Amniotic stem cell (primary cell): ENCODE measurements at places on chromosomes 1 and 21.
A peak's percentile ranks its signal among the peaks of the same experiment; 100 is the strongest.

DNA sequence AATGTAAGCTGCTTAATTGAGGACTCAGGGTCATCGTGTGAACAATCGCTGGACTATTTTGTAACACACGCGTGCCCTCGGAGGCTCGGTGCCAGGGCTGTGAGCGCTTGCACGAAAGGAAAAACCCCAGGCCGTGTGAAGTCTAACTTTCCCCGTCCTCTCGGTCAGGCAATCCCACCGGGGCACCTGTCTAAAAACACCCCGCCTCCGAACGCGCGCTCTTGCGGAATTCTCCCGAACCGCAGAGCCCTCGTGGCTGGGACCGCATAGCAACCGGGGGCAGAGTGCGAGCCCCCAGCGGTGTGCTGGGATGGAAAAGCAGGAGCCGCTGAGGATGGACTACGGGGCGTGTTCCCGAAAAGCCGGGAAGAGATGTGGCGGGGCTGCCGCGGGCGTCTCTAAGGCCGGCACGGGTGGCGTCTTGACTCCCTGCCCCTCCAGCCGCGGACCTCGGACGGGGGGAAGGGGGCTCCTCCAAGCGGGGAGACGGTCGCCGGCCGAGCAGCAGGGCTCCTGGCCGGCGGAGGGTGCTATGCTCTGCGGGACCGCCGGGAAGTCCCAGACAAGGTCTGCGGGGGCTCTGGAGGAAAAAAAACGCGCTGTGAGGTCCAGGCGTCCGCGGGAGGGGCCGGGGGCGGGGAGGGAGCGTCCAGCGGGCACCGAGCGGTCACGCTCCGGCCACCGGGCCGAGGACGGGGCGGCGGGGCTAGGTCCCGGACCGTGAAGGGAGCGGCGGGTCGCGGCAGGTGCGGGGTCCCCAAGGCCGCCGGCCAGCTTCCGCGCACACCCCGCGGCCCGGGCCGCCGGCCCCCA lies 936 bp downstream of the ZBTB21 start:
- peak; percentile 34 for DNase-seq

DNA sequence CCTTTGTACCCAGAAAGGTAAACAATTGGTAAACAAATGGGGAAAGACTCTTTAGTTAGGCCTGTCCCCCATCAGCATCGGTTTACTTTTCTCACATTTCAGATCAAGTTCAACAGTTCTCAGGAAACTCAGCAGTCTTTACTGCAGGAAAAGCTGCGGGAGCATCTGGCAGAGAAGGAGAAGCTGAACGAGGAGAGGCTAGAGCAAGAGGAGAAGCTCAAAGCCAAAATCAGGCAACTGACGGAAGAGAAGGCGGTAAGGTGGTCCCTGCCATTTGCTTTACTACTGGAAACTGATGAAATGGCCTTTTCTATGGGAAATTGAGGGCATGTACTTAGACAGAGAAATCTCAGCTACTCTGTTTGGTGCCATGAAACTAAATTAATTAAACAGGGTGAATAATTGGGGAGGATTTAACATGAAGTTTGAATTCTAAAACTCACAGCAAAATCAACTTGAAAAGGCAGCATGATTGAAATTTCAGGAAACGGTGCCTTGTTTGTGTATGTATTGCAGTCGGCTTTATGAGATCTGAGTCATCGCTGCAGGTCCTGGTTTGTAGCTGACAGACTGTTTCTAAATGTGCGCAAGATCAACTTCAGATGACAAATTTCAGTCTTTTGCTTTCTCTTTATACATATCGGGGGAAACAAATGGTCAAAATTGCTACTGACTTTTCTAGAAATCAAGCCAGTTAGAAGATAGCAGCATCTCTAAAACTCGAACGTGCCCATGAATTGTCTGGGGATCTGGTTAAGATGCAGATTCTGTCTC lies 67.9 kb upstream of the EFHD2 start:
- peak; percentile 20 for DNase-seq

GRCh38 chr1:41351262-41352151 lies 9.7 kb upstream of the FOXO6 start:
- DNase-seq, result no peak

- no peak for DNase-seq
Measured at GRCh38 chr1:150118716-150119115, 31.0 kb upstream of the PLEKHO1 start.

DNA sequence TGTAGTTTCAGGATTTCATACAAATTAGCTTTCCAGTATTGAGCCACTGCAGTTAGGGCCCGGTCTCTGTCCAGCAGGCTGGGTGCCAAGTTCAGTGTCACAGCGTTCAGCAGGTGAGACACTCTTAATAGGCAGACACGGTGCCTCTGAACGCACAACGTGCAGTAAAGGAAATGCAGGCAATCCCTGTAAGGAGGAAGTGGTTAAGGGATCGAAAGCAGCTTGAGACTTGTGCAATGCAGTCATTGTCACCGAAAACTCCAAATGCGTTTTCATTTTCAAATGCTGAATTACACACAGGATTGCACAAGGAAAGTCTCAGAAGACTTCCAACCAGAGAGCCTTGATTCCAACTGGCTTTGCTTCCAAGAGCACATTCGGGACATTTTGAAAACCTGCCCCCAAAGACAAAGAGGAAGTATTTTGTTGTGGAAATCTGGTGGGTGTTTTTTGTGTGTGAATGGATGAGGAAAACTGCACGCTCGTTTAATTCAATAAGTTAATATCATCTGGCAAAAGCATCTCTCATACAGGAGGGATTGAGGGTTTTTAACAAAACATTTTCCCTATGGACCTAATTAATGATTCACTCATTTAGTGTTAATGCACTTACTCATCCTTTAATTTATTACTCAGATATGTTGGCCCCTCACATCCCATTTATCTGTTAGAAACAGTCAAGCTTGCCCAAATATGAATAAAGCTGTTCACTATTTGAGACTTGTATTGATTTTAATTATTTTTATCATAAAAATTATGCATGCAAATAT lies 61.6 kb downstream of the PTGS2 start:
- DNase-seq, result no peak

DNA sequence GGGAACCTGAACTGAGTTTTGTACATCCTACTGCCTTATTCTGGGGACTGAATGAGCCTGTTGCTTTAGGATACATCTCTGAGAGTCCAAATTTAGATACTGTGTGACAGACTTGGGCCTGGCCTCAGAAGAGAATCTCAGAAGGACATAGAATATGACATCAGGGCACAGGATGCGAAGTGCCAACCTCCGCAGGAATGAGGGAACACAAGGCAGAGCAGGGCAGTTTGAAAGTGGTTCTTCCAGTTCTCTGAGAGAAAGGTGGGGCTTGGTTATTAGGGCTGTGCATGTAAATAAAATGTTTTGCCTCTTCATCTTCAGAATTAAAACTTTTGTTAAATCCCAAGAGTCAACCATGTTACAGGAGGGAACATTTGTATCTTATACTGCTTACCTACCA lies 23.1 kb downstream of the TRAF5 start:
- DNase-seq, result no peak

DNA sequence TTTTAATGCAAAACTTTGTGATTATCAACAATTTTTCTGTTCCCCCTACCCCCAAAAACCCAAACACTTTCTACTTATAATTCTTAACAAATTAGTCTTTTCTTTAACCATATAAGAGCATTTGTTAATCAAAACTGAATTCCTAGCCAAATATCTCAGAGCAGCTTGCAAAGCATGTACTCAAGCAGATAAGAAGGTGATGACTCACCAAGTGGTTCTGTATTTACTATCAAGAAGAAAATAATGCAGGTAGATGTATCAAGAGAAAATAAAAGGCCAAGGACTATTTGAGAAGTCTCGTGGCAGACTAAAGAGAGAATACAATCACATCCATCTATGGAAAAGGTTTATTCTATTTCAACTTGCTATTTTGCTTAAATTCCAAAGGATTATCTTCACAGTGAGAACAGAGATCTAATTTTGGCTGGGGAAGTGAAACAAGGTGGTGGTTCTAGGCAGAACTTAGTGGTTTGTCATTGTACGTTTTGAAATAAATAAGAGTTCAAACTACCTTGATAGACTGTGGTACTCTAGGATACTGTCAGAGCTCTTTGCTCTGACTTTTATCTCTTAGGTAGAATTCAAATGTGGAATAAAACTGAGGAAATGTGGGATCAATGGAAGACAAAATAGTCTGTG lies 94.7 kb upstream of the NRIP1 start:
- no peak for DNase-seq

DNA sequence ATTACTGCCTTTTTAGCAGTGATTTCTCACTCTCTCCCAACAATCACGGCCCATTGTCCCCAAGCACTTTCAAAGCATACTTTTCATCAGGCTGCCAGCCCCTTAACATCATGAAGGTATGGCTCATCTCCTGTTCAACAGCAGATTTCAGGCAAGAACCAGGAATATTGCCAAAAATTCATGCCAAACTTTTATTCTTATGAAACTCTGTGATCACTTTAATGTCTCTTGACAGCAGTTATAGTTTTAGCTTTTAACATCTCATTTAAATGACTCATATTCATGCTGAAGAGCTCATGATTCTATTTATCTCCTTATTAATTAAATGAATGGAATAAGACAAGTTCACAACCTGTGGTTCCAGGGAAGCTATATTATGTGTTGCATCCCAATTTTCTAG lies 235.1 kb downstream of the GRIK1 start:
- no peak for DNase-seq

- peak; percentile 52 for DNase-seq
Measured at GRCh38 chr1:230797942-230798365, 50.8 kb downstream of the CAPN9 start.

- no peak for DNase-seq
Measured at GRCh38 chr1:50422946-50423669, at the start of gene DMRTA2. Gene DMRTA2, minus strand, starts transcription at chr1:50423443. Its CDS starts 1,907 bp downstream, at chr1:50421536.

DNA sequence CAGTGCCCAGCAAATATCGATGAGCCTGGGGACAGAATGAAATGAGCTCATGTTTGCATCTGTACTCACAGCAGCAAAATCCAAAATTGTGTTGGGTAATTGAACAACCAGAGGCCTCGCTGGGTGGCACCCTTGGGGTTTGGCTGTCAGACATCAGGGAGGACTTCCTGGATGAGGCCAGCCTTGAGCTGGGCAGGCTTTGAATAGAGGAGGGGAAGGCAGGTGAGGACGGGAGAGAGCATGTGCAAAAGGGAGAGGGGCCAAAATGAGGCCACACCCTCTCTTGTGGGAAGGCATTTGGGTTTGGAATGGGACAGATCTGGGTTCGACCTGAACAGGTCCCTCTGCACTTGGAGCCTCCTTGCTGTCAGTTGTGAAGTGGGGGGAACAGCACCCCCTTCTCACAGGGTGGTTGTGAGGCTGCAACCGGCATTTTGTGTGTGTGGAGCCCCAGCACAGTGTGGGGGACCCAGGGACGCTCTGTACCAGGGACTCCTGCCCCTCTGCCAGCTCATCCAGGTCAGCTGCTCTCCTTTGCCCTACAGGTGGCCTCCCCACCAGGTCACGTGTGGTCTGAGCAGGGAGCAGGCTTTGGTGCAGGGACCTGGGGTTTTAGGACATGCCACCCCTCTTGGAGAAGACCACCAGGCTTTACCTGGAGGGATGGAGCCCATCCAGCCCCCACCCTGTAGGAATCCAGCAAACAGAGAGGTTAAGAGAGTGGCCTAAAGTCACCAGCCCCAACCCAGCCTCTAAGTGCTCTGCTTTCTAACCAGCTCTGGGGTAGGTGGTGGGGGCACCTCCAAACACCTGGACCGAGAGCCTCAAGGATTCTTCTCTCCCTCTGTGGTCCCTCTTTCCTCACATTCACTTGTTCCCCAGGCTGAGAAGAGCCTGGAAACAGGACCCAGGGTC lies 521.8 kb downstream of the PTPRU start:
- DNase-seq, result no peak

GRCh38 chr1:189220750-189221149 lies 1256.9 kb downstream of the BRINP3 start:
- no peak for DNase-seq

DNA sequence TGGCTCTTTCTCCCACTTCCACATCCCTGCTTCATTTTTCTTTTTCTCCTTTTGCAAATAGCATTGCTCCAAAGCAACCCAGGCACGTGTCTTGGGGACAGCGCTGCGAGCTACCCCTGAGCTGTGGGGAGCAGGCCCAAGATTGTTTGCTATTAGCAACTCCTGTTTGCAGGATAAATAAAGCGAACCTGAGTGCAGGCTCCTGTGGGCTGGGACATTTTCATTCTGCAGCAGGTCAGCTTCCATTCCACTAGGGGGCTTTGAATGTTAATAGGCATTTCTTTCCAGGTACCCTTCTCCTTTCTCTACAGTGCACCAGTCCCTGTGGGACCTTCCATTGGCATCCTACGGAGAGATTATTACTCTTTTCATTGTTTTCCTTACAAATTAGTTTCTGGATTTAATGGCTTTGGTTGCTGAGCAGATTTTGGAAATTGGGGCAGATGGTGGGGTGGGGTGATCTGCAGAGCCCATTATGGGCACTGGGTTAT lies 54.0 kb downstream of the OLFML3 start:
- no peak for DNase-seq

DNA sequence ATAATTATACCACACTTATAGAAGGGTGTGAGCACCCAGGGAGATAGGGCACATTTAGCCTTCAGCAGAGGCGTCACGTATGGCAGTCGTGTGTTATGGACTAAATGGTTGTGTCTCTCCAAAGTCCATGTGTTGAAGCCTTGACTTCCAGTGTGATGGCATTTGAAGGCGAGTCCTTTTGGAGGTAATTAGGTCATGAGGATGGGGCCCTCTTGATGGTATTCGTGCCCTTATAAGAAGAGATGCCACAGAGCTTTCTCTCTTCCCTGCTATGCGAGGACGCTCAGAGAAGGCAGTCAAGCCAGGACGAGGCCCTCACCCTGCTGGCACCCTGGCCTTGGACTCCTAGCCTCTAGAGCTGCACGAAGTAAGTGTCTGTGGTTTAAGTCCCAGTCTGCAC lies 375.0 kb upstream of the C1orf174 start:
- DNase-seq, result no peak

GRCh38 chr1:100035214-100035613 lies 65.4 kb downstream of the SLC35A3 start:
- DNase-seq, result no peak

DNA sequence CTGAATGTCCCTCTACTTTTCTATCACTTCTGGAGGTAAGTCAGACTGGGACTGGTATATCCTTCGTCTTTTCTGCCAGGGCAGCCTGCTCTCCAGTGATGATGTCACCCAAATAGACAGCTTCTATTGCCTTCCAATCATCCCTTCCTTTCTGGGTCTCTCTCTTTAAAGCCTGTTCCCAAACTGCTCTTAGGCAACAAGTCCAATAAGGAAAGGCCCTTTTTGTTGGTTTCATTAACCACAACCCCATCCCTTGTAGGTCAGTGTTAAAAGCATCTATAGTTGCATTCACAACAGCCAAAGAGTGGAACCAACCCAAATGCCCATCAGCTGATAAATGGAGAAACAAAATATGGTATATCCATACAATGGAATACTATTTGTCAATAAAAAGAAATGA lies 114.4 kb downstream of the CNIH3 start:
- no peak for DNase-seq

DNA sequence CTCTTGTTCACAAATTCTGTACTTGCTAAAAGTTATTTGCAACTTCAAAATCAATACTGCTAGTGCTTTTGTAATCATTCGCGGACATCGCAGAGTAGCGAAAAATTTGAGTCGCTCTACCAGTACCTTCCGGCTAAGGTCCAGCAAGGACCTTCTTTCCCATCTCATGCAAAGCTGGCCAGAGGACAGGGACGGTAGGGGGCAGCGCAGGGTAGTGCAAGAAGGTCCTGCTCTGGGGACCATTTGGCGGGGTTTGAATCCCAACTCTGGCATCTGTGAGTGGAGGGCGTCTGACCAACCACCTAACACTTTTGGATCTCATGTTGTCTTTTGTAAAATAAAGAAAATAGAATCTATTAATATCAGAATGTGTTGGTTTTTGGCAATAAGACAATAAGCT lies 258.3 kb downstream of the SPATA17 start:
- DNase-seq, result no peak
